ENCODE measurements at places on chromosomes 5 and 9.

GRCh38 chr9:121906074-121906870 lies 186.8 kb downstream of the TTLL11 start:
- DNase-seq = no peak

DNA sequence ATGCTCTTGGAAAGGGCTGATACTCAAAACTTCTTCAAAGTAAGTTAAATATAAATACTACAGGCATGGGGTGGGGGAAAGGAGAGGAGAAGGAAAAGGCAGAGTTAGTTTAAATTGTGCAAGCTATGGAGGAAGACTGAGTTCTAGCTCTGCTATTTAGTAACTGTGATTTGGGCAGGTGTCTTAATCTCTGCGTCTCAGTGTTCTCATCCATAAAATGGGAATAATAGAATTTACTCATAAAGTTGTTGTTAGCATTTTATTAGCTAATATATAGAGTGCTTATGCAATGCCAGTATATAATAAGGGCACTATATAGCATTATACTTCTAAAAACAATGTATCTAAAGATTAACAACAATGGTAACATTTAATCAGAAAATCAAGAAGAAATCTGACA lies 12.7 kb upstream of the PURA start:
- no peak for DNase-seq

GRCh38 chr5:6744841-6745705 lies 31.8 kb downstream of the TENT4A start:
- peak; percentile 31 for DNase-seq

DNA sequence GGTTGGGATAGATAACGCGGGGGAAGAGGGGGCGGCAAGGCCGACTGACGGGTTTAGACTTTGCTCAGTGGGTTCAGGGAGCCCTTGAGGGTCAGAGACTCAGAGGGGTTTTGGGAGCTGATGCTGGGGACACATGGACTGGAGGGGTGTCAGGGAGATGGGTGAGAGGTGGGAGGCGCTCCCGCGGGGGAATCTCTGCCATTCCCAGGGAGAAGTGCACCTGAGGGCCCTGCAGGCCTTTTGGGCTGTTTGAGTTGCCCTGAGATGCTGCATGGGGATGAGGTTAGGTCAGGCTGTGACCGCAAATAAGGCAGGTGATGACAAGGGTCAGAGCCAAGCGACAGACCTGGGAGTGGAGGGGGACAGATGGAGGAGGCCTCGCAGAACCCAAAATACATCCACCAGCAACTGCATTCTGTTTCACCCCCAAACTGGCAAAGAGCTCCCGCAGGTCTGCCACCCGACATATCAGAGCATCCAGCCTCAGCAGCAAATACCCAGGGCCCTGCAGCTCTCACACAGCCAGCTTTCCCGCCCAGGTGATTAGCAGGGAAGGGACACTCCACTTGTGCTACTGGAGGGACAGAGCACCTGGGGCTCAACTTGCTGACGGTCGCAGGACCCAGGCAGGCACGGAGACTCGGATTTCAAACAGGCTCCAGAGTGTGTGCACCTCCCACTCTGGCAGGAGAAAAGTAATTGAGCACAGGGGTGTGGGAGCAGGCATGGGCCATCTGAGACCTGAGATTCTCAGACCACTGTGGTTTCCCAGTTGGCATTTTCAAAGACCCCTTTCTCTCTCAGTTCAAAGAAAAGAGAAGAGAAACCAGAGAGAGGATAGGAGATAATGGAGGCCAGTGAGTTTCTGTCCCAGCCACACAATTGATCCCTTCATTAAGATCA lies 26.4 kb downstream of the TMOD1 start:
- DNase-seq = no peak

DNA sequence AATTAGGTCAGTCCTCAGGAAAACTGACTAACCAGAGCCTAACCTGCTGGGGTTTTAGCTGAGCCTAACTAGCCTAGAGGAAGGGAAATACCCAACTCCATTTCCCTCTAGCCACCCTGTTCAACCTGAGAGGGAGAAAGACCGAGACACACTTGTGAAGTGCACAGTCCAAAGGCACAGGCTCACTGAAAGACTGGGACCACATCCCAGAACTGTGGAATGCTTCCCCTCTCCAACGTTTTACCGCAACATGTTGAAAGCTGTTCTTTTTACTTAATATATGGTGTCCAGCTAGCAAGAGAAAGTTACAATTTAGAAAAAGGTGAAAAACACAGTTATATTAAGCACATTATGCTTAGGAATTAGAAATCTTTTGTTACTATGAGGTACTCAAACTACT lies 76.8 kb upstream of the SIMC1 start:
- no peak for DNase-seq
